Inflammatory macrophage (primary cell): ENCODE measurements at places on chromosomes 5 and 9.

DNA sequence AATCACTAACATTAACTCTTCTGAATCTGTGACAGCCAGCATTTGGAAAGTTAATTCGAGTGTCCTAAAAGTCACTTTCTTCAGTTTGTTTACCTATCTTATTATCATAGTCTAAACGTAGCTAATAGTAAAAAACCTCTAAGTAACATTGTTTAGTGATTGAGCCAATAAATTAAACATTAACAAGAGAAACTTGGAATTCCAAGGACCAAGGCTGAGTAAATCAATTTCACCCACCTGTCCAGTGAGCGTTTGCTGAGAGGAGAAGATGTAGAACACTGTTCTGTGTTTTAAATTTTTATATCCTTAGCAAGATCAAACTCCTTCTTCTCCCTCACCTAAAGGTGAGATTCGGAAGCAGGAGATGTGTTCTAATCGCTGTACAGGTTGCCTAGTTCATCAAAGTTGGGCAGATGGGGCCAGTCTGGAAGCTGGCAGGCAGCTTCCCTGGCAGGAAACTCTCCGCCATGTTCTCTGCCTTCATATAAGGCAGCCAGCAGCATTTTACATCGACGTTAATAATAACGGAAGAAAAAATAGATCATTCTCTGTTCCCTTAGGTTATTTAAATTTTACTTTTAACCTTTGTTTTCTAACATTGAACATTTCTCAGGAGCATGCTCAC lies 89.2 kb downstream of the DAPK1 start:
- DNase-seq = no peak

DNA sequence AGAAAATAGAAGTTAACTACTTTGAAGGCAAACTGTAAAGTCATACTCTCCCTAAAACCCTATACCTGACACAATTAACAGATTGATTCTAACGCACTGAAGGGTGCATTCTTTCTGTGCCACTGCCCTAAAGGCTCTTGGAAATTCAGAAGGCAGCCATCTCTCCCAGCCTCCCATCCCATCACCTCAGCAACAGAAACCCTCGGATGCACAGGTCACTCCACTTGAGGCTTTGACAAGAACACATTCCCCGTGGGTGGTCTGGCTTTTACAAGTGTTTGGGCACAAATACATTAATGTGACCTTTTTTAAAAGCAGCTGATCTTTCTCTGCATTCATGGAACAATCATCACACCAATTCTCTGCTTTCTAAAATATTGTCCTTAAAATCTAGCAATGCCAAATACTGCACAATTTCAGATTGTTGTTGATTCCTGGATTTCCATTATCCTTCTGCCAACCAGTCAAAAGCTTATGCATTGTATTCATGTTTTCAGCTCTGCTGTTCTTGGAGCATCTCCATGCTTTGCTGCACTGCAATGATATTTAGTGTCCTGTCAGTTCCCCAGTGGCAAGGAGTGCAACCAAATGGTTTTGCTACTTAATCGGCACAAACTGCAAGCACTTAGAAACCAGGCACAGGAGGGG lies 175.6 kb downstream of the TMEM161B start:
- DNase-seq = no peak

DNA sequence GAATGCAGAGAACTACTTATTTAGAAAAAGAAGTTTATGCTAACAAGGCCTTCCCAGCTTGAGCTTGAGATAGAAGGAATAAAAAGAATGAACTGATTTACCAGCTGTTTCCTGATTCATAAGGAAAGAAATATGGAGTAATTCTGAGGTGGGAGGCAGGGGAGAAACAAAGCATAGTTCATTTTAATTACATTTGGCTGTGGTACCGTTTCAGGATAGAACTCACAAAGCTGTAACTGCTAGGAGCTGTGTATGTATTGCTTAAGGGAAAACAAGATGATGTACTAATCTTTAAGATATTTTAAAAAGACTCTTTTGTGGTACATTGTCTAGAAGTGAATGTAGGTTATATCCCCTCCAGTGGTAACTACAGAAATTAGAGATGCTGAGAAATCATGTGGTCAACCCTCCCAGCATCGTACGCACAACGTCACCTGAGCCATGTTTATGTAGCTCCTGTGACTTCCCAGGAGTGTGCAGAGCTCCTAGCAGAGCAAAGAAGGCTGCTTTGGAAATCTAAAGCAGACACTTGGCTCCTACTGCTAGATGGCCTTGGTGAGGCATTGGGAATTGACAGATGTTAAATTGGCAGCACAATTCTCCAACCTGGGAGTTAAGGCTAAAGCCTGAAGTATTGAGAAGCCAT lies 208.3 kb upstream of the VLDLR start:
- DNase-seq = no peak

- DNase-seq = peak; percentile 18
These were observed 114.6 kb downstream of the FAM170A start for GRCh38 chr5:119743927-119744326.

GRCh38 chr5:4044881-4045280 lies 449.2 kb downstream of the IRX1 start:
- DNase-seq = no peak

- DNase-seq = peak; percentile 15
These were observed 796 bp downstream of the LNPEP start for GRCh38 chr5:96936431-96937320.

- peak; percentile 39 for DNase-seq
These were observed 9.2 kb upstream of the PHYKPL start for GRCh38 chr5:178241688-178242231.

- DNase-seq = no peak
These were observed 16.0 kb downstream of the ZNF462 start for GRCh38 chr9:106878934-106879333.

- no peak for DNase-seq
These were observed 7.4 kb downstream of the NIPBL start for GRCh38 chr5:36883894-36884462.

DNA sequence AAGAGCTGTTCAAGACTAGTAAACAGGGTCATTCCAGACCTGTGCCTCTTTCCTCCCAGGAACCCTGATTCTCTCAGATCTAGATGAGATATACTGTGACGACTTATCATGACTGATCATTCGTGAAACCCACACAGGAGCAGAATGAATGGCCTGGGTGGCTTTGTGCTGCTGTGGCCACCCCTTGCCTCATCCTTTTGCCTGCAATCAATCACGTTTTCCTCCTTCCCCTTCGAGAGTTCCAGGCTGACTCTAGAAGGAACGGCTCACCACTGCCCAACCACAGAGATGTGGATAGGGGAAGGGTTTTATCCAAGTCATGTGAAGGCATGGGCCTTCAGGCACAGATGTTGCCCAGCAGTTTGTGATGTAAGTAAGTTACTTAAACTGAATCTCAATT lies 5.8 kb downstream of the ANXA6 start:
- peak; percentile 99 for DNase-seq
